ENCODE measurements at places on chromosomes 3 and 15.

GRCh38 chr15:76866716-76867321, 38.3 kb downstream of the SCAPER start:
- no peak for DNase-seq

GRCh38 chr3:58333206-58334012, 717 bp downstream of the PXK start:
- peak; percentile 28 for DNase-seq

GRCh38 chr3:56302417-56302816, 165.8 kb downstream of the ERC2 start:
- no peak for DNase-seq

DNA sequence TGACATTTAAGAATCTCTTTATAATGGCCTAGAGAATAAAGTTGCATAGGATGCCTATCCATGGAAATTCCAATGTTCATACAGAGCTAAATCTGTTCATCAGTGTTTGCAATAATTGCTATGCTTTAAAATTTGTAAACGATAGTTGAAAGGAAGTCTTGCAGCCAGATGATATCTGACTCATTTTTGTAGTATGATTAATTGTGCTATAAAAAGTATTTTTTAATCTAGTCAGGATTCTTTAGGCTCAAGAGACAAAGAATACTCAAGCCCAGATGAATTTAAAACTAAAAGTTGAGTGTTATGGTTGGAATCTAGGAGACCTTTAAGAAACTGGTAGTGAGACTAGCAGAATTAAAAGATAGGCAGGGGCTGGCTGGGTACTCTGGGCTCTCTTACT, 50.5 kb downstream of the SUCNR1 start:
- DNase-seq: no peak

DNA sequence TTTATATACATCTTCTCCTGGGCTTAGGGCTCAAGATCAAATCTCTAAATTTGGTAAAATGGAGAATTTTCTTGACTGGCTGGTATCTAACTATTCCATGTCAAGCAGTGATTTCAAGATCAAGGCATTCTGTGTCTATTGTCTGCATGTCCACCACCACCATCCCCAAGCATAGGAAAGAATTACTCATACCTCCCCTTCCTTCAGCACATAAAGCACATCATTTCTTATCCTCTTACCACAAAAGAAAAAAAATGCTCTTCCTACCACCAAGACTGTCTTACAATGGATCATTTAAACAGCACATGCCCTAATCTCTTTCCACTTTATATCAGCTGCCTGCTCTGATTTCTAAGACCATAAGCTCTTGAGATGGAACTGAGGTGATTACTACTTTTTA, 470.5 kb upstream of the THBS1 start:
- DNase-seq: no peak

DNA sequence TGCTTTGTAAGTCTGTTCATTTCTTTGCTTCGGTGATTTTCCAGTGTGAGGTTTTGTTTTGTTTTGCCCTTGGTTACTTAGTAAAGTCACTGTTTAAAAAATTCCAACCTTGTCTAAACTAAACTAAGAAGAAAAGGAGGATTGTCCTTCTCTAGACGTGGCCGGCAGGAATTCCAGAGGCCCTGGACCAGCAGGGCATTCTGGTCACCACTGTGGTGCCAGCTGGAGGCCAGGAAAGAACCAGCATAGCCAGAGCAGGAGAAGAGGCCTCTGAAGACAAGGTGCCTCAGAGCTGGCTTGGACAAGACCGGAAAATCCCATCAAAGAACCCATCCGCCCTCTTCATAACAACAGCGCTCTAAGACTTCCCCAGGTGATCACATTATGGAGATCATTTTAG, 8.2 kb downstream of the PLOD2 start:
- DNase-seq: no peak

DNA sequence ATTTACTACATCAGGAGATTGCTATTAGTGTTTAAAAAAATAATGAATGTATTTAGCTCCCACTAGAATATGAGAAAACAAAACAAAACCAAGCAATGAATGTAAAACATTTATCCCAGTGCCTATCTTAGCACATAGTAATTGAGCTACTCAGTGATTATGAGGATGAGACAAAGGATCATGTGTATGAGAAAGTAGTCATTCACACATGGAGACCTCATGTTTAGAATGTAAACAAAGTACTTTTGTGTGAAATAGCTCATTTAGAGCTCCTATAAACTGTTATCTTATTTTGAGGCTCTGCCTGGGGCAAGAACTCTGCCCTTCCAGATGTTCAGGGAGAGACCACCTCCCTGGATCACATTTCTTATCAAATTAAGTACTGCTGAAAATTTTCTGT, 236.8 kb downstream of the LRRN1 start:
- DNase-seq: no peak

GRCh38 chr3:25137606-25138005, 290.5 kb upstream of the RARB start:
- DNase-seq: no peak

GRCh38 chr3:107268469-107268868, 108.8 kb upstream of the CCDC54 start:
- DNase-seq: no peak

DNA sequence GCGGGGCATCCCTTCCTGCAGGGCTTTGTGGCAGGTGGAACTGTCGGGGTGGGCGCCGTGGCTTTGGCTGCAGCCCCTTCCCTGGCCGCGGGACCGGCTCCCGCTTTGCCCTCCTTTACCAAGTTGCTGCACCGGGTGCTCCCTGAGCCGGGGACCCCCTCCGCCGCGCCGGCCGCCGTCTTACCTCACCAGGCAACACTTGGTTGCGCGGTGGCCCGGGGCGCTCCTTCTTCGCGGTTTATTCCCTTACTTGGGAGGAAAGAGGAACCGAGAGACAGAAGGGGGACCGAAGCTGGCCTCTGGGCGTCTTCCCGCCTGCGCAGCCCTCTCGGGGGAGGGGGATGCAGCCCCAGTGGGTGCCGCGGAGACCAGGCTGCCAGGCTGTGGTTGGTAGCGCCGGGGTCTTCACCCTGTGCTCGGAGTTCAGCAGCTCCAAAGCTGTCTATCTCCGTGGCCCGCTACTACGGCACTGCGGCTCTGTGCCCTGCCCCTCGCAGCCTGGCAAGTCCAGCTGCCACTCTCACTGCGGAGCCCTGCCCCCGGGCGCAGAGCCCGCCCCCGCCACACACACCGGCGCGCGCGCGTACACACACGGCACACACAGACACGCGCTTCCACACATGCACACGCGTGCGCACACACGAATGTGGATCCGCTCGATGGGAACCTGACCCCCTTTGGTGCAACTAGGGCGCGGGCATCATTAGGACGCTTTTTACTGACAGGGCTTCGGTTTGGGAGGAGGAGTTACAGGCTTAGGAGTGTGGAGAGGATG, at the start of gene DGKG:
Gene DGKG (minus strand): TSS at position 473 of the 775 bp plus-strand sequence. CDS start 41,775 bp downstream, outside the sequence.
- DNase-seq: peak; percentile 28

DNA sequence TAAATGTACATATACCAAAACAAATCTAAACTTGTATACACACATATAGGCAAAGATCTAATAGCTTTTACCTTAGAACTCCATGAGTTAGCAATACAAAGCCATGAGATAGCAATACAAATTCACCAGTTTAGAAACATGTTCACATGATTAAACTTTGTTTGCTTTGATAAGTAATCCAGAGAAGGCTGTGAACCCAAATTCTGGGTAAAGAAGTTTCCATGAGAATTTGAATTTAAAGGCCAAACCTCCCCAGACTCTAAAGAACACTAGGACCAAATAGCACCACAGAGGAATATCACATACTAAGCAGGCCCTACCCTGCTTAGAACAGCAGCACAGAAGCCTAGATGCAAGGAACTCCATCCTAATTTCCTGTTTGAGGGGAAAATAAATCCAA, 83.7 kb upstream of the TP63 start:
- no peak for DNase-seq

GRCh38 chr15:85625856-85626255, 168.9 kb downstream of the KLHL25 start:
- no peak for DNase-seq

- DNase-seq: no peak
Measured at GRCh38 chr3:26535151-26535550, 87.4 kb upstream of the LRRC3B start.

GRCh38 chr3:69240651-69241568, 118.5 kb upstream of the LMOD3 start:
- DNase-seq: no peak

Data from activated naive CD4-positive, alpha-beta T cell treated with anti-CD3 and anti-CD28 coated beads, Interleukin-2, amount 50 U/mL, for 16 hours (primary cell).